ENCODE measurements at places on chromosomes 3 and 15.

DNA sequence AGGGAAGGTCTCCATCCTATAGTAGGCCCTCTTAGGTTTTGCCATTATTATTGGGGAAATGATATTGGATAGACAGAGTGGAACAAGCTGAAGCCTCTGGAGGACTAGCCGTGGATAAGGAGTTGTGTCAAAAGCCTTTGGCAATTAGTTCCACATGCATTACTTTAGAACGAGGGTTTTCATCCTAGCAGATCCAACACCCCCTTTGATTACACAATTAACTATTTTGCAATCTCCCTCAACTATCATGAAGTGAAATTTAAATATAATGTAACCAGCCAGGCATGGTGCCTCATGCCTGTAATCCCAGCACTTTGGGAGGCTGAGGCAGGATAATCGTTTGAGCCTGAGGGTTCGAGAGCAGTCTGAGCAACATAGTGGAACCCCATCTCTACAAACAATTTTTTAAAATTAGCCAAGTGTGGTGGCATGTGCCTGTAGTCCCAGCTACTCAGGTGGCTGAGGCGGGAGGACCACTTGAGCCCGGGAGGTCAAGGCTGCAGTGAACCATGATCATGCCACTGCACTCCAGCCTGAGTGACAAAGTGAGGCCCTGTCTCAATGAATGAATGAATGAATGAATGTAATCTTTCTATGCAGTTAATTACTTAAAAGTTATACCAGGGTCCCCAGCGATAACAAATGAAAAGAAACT, 56.8 kb downstream of the PXYLP1 start:
- DNase-seq = no peak

- no peak for DNase-seq
Measured at GRCh38 chr3:112038863-112039262, 4.3 kb downstream of the TMPRSS7 start.

DNA sequence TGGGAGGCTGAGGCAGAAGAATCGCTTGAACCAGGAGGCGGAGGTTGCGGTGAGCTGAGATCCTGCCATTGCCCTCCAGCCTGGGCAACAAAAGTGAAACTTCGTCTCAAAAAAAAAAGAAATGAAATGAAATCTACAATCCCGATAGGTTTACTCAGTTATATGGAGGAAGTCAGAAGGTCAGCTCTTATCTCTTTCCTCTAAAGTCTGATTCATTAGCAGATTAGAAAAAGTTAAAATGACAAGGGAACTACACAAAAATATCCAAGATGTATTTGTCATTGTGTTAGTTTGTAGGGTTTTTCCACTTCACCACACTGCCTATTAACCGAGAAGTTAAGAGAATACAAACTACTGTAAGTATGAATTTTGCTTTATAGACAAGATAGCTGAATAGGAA, 420.6 kb downstream of the SHQ1 start:
- DNase-seq = no peak

DNA sequence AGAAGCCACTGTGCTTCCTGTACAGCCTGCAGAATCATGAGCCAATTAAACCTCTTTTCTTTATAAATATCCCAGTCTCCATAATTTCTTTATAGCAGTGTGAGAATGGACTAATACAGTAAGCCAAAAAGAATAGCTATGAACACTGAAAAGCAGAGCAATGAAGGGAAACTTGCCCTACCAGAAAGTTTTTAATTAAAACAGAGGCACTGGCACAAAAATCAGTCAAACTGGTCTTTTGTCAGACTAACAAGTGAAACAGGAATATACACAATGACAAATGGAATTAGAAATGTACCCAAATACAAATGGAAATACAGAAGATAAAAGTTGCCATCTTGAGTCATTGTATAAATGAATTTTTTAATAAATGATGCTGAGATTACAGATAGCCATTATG, 40.5 kb downstream of the POLQ start:
- no peak for DNase-seq

DNA sequence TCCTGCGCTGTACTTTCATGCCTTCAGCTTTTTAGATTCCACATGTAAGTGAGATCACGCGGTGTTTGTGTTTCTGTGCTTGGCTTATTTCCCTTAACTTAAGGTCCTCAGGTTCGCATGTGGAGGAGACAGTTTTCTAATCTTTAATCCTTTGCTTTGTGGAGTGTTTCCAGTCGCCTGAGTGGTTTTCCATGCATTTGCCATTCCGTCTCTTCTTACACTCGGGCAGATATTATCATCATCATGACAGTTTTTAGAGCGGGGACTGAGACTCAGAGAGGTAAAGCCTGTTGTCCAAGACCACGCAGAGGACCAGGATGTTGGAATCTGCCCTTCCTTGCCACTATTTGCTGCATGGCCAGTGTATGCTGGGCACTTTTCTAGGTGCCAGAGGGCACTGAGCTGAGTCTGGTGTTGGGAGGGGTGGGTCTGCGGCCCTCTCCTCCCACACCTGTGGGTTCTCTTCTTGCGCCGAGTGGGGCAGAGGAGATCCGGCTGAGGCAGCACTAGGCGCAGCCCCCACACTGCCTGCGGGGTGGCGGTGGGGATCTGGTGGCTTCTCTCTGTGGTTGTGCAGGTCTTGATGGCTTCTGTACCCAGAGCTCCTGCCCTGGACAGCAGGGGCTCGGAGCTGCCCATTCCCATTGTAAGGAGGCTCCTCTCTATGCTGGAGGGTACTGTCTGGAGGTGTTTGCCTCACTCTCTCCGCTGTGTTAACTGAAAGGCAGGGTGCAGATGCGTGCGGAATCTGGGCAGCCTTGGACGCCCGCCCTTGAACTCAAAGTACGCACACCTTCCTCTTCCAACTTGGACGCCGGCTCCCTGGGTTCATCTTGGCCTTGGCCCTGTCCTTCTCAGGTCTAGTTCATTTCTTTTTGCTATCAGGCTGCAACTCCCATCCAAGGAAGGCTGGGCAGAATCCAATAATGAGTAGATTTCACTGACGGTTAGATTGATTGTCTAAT, 156.0 kb upstream of the RGMA start:
- DNase-seq = no peak
